ENCODE measurements at places on chromosomes 11 and 22. TPM values are rescaled to one million over a fixed set of nuclear protein-coding genes. Genes with fewer than 3 reads are reported as not detected.
A peak's percentile ranks its signal among the peaks of the same experiment; 100 is the strongest.

- no peak for DNase-seq
Measured at GRCh38 chr11:78647986-78648875, 73.6 kb upstream of the NARS2 start.

GRCh38 chr11:134592391-134592990 lies 180.4 kb upstream of the B3GAT1 start:
- peak; percentile 71 for DNase-seq

DNA sequence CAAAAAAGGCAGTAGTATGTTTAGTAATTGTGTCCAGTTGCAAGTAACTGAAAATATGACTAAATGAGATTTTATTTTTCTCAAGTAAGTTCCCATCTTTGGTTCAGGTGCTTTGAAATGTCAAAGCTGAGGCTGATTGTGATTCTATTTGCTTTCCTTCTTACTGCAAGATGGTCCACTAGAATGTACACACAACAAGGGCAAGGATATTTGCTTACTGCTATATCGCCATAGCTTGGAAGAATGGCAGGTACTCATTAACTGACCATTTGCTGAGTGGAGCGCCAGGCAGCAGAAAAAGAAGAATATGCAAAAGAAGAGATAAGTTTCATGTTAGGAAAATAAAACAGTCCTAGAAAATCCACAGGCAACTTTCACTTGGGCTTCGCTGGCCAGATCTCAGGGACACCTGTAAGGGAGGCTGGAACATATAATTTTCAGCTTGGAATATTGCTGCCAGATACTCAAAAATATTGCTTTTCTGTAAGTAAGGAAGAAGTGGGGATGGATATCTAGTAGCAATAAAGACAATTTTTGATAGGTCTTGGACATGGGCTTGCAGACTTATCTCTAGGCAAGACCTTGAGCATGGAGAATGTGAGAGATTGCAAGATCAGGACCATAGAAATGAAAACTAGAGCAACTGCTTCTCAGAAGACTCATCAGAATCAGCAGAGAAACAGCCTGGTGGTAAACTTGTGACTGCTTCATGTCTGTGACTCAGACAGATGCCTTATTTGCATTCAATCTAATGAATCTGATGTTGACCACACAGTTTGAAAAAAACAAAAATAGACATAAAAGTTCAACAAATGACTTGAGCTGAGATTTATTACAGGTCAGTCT lies 44.8 kb upstream of the OR9Q1 start:
- no peak for DNase-seq

Gene FIBIN
- total RNA-seq = 0.44 TPM

Gene SCGB1D2
- total RNA-seq = not detected

Gene DAGLA
- 21.0 TPM for total RNA-seq

DNA sequence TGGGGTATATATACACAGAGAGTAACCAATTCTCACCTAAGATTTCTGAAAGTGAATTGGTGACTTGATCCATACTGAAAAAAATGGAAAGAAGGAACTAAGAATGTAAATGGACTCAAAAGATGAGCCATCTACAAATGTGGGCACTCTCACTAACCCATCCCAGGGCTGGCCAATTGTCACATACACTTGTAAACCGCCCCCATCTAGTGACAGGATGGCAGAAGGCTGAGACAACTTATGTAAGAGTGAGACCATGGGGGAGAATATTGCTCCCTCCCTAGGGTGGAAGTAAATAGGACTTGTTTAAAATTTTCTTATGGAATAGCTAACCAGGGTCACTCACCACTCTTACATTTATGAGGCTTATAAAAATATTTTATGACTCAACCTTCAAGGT lies 377.1 kb upstream of the ISX start:
- no peak for DNase-seq

Gene F2
- total RNA-seq = not detected

Gene CFAP300
- total RNA-seq = 6.4 TPM

DNA sequence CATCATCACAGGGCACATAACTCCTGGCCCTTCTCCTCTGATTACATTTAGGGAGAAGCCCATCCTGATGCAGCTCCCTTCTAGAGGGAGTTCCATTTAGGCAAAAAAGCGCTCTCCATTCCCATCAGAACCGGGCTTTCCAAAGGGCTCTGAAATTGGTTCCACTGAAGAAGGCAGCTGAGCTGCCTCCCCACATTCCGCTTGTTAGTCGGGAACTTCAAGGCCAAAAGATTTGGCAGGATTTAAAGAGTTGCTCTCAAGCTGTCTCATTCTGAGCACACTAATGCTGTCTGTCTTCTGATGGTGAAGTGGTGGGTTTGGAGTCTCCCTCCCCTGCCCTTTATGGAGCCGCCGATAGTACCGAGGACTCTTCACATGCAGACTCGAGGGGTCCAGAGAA lies 26.6 kb upstream of the CABP7 start:
- DNase-seq = no peak

DNA sequence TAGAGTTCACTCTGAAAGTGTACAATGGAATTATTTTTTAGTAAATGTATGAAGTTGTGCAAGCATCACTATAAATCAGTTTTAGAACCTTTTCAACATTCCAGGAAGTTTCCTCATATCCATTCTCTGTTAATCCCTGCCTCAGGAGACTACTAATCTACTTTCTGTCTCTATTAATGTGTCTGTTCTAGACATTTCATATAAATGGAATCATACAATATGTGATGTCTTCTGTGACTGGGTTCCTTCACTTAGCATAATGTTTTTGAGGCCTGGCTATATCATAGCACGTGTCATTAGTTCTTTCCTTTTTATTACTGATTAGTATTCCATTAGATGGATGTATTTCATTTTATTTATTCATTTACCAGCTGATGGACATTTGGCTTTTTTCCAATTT lies 17.1 kb downstream of the SYT9 start:
- no peak for DNase-seq

DNA sequence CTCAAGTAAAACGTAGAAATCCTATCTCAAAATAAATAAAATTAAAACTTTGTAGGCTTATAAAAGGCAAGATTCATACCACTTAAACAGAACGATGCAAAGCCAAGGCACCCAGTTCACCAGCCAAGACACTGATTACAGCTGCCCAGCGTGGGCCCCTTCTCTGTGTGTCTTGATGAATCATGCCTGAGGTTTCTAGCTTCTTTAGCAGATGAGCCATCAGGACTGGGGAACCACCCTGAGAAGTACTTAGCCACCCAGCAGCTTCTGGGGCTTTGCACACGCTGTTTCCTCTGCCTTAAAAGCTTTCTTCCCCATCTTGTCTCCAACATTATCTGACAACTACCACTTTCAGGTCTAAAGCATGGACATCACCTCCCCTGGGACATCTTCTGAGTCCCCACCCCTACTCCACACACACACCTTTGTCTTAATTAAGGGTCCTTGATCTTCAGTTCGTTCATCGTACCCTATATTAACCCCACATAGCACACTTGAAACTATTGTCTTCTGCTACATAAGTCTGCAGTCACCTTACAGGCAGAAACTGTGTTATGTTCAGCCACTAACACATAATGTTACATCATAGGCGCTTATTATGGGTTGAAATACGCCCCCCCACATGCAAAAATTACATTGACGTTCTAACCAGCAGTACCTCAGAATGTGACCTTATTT lies 8.7 kb upstream of the LAYN start:
- DNase-seq = no peak

DNA sequence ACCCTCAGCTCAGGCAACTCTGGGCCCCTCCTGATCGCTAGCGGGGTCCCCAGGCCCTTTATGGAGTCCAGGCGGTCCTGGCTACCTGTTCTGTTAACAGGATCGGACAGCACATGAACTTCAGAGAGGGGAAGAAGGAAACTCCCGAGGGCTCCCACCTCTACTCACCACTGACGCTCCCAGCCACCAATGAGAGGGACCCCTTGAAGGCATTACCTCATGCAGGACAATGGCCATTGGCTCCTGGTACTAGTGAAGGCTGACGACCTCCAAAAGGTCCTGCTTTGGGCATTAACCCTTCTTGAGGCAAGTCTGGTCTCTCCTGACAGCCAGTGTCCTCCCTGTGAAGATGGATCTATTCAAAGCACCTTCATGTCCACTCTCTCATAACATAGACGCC lies 71.5 kb upstream of the LMO1 start:
- no peak for DNase-seq

Gene PDE3B
- total RNA-seq = 24.3 TPM

DNA sequence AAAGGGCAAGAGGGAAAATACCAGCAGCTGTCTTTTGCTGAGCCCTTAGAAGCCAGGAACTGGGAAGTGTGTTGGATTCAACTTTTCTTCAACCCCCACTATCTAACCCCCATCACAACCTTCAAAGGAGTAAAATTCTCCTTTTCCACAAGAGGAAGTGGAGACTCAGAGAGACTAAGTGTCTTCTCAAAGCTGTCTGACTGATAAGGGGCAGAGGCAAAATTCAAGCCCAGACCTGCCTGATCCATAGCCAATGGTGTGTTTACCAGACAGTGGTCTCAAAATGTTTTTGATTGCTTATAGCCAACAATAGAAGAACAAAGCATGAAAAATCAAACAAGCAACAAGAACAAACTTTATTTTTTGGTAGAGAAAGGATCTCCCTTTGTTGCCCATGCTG lies 707.0 kb downstream of the NTM start:
- no peak for DNase-seq

Gene JAML
- not detected for total RNA-seq

- DNase-seq = no peak
Measured at GRCh38 chr11:12117611-12118010, 7.2 kb downstream of the MICAL2 start.

GRCh38 chr11:106133529-106133928 lies 56.1 kb downstream of the AASDHPPT start:
- DNase-seq = no peak

GRCh38 chr22:43385770-43386641 lies 25.8 kb upstream of the MPPED1 start:
- peak; percentile 85 for DNase-seq

DNA sequence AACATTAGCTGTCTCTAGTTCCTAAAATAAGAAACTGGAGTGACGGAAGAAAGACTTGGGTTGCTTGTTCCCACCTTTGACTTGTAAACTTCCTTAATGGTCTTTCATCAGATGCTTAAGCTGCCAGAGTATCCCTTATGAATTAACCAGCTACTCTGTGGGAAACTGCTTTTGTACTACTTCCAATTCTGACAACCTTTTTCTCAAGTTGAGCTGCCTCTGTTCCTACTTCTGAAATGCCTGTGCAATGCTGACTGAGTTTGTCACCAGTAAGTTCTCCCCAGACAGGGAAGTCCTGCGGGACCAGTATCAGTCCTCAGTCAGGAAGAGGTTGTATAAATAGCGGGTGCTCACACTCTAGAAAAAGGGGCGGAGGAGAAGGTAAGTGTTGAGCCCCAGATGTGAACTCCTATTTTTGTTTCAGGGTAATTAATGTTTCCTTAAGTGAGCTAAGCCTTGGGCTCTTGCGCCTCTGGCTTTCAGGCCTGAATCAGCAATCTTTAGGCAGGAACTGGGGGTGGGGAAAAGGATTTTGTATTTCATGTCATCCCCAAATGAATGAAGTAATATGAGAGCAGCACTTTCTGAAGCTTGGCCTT lies 67.2 kb downstream of the CECR2 start:
- DNase-seq = no peak

Gene EHF
- total RNA-seq = not detected

DNA sequence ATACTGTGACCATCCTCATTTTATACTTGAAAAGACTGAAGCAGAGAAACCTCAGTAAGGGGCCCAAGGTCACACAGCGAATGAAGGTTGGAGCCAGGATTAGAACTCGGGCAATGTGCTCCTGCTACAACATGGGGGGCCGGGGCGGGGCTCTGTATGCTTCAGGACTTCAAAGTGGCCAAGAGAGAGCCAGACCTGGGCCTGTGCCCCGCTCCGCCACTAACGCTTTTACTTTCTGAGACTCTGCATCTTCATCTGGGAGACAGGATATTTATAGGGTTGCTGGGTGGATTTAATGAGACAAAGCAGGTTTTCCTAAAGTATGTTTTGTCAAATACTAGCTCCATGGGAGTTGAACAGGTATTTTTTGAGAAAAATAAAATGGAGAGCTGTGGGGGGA lies 33.9 kb upstream of the LYVE1 start:
- DNase-seq = no peak

DNA sequence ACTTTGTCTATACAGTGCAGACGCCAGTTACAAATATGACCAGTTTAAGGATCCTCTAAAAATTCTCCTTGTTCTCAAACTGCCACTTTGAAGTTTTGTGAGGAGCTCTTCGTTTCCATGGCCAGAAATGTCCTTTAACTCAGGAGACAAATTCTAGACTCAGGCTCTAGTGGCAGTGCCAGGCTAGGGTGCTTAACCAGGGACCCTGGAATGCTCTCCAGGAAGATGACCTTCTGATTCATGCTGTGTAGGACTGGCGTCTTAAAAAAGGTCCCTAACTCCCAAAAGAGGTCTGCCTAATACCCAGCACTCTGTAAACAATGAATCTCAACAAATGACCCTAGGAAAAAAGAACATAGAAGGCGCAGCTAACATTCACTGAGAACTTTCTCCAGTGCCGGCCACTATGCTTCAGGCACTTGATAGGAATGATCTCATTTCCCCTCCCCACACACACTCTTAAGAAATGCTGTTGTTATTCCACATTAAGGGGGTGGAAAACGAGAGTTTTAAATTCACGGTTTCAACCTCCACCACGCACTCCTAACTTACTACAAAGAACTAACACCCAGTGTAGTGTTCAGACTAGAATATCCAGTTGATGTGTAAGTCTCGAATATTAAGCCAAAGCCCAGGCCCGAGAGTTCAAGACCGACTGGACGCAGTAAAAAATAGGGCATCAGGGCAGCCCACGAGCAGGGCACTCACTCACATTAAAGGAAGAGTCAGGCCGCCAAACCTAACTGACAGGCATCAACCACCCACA lies 747 bp downstream of the NXF1 start:
- DNase-seq = no peak

GRCh38 chr11:11552529-11553087 lies 69.2 kb downstream of the GALNT18 start:
- DNase-seq = no peak

DNA sequence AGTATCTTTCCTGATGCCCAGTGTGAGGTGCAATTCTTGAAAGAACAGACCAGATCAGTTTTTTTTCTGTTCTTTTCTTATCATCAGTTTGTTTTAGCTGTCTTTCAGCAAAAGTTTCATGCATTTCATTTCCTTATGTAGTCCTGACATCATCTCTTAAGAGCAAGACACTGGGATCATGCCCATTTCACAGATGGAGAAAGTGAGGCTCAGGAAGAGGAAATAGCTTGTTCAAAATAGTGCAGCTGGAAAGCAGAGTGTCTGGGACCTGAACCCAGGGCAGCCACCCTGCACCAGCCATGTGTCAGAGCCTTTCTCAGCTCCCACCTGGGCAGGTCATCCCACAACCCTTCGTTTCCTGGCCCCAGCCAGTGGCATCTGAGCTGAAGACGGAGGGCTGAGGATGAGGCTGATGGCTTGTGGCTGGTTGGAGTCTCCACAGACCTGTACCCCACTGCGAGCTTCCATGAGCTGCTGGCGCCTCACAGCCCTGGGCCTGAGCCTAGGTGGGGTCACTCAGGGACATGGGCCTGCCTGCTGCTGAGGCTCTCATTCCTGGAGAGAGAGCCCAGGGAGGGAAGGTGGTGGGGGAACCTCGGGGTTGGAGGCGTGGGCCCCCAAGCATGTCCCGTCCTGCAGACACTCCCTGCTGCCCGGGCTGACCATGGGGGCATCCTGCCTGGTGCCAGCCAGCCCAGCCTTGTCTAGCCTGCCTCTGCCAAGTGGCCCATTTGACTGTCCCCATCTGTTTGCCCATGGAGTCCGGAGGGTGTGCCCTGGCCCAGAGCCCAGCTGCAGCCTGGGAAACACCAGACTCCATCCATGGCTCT lies 61.8 kb downstream of the SMIM38 start:
- no peak for DNase-seq

Gene OAF
- 41.3 TPM for total RNA-seq

GRCh38 chr11:66277471-66278362 lies at the start of gene CNIH2:
TSS of gene CNIH2 (plus strand) at chr11:66278175. CDS start at chr11:66278457, 282 bp downstream.
- DNase-seq = peak; percentile 48

Gene IPO7
- total RNA-seq = 199 TPM
